ENCODE measurements at places on chromosomes 6 and 20.
A peak's percentile ranks its signal among the peaks of the same experiment; 100 is the strongest.

DNA sequence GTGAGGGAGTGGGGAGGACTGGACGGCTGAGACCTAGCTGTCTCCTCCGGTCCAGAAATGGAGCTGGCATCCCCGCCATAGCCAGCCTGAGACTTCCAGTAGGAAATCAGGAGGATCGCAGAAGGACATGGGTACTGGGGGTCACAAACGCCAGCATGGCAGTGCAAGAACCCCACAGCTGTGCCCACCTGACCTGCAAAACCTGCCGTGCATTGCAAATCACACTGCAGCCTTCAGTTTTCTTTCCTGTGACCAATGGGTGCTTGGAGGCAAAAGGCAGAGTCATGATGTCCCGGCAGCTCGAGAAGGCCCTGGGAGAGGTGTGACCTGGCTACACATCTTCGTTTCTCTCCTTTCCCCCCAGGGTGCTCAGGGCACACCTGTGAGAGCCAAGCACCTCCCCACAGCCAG is 23.3 kb upstream of the PHACTR3 start:
- DNase-seq: no peak

- no peak for DNase-seq
Measured at GRCh38 chr20:42130810-42131596, 512.8 kb upstream of the CHD6 start.

- no peak for DNase-seq
Measured at GRCh38 chr6:168597471-168597875, 156.5 kb downstream of the SMOC2 start.

DNA sequence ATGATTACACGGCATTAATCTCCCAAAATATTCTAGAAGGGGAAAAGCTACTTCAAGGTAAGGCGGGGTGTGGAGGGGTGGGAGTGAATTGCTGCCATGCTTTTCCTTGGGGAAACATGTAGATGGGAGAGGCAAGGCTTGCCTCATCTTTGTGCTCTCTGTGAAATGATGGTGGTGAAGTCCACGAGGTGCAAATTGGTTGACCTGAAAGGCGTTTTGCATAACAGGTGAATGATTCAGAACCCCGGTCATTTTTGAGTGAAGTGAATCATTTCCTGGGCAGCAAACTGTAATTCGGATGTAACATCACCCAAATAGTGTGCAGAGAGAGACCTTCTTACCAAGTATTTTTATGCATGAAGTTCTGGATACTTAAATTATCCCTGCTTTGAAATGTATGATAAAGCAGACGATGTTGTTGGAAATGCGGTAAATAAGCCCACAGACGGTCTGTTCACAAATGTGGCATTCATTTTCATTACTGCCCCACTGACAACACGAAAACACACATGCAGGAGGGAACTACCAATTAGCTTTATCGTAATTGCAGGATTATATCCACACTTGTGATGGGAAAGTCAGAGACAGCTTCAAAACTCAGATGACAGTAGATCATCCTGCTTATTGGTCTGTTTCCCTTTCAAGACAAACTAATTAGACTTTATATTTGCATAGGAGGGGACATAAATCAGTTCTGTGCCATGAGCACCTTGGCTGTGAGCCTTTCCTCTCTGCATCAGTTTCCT is 3.0 kb downstream of the CDH4 start:
- DNase-seq: no peak

DNA sequence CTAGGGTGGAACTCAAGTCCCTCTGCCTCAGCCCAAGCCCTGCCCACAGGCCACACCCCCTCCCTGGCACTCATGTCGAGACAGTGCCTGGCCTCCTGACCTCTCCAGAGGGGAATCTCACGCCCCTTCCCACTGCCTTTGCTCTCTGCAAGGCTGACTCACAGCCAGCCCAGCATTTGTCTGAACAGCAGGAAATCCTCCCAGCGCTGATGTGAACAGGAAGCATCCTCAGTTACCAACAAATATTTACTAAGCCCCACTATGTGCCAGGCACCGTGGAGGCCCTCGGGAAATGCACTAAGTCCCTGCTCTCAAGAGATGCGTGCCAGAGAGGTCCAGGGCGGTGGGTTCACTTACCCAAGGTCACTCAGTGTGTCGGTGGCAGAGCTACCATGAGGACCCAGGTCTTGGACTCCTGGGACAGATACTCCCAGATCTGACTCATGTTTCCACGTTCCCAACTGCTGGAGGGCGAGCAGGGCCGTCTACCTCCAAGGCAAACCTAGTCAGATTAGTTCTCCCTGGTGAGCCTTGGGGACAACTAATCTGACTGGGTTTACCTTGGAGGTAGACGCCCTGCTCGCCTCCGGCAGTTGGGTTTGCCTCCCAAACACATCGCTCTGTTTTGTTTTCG is 7.8 kb downstream of the ADA start:
- DNase-seq: peak; percentile 16

DNA sequence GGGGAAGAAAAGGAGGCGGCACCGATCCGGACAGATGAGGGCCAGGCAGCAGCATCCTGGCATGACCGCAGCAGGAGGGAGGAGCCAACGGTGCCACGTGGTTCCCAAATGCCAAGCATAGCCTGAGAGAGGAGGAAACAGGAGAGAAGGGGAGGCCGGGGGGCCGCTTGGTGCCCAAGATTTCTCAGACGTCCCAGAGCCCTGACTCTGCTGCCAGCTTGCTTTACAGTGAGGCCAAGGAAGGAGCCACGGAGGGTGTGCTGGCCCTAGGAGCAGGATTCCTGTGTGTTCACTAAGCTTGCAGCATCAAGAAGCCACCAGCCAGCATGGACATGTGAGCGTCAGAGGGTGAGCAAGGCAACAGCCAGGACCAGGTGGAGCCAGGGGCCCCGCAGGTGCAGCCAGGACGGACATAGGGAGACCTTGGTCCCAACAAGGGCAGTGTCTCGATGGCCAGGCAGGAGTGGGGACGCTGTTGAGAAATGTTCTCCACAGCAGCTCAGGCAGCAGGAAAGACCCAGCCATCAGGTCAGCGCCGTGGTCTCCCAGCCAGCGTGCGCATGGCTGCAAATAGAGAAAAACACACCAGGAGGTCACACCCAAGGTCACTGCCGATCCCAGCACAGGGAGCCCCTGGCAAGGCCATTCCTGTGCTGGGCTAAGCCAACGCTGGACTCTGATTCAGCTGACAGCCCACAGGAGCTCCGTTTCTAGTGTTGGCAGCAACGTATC is 143.7 kb downstream of the DLL1 start:
- no peak for DNase-seq

DNA sequence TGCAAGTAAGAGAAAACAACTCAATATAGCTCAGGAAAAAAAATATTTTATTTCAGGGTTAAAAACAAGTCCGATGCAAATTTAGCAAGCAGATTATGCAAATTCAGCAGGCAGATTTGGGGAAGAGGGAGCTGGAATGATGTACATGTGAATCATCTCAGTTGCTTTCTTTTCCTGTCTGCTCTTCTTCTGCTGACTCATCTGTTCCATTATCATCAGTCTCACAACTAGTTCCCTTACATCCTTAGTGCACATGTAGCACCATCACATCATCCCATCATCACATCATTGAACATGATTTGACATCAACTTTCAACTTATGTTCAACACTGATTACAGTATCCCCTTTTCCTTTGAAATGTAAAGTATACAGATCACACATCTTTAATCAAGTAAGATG is 11.5 kb upstream of the DEFB113 start:
- DNase-seq: no peak

DNA sequence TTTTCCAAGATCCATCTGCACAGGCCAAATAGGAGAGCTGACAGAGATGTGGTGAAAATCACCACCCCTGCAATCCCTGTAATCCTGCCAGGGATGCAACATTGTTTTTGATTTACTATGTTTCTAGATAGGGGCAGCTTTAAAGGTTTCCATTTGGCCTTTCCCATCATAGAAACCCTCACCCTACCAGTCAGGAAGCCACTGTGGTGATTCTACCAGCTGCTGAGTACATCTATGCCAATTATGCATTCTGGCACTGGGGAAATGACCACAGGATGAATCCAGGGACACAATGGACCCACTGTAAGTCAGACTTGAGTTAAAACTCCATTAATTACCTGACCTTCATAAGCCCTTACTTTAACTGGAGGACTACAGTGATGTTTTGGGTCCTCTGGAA is 130.4 kb downstream of the TNFRSF21 start:
- no peak for DNase-seq

GRCh38 chr20:57991211-57991881 is 237.1 kb downstream of the ANKRD60 start:
- DNase-seq: no peak

GRCh38 chr6:108755257-108756240 is 92.7 kb upstream of the ARMC2 start:
- DNase-seq: no peak

- peak; percentile 12 for DNase-seq
Measured at GRCh38 chr6:125114248-125114858, 39.2 kb upstream of the TPD52L1 start.

DNA sequence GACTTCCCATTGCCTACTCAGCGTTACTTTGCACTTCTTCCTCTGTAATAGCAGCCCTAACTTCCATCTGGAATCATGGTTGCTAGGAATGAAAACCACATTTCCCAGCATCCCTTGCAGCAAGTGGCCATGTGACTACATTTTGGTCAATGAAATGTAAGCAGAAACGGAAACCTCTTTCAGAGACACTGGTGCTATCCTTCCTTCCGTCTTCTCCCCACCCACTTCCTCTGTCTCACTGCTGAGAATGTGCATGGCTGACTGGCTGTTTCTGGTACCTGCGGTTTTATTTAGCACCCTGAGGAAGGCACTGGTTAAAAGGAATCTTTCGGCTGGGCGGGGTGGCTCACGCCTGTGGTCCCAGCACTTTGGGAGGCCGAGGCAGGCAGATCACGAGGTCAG is 107.4 kb downstream of the SCML4 start:
- DNase-seq: peak; percentile 45

DNA sequence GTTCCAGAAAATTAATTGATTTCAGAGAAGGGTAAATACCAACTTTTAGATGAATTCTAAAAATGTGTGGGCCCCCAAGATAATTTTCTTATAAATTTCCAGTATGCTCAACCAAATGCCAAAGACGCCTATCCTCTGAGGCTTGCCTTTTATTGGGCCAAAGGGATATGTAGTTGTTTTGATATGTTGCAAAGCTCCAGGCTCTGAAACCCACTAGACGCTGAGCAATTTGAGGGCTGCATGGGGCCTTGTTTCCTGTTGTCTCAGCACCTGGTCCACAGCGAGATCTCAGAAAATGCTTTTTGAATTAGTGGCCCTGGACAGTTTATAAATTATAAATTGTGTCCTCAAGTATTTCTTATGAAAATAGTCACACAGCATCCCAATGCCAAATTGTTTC is 397.2 kb downstream of the SAMD5 start:
- DNase-seq: no peak

All from stimulated activated CD4-positive, alpha-beta T cell treated with anti-CD3 and anti-CD28 coated beads, Interleukin-4, amount 100 ng/mL, for 48 hours (primary cell).